ENCODE measurements at places on chromosomes 3 and 15.

- DNase-seq, result no peak
Measured at GRCh38 chr15:83320404-83320803, 35.9 kb upstream of the BNC1 start.

DNA sequence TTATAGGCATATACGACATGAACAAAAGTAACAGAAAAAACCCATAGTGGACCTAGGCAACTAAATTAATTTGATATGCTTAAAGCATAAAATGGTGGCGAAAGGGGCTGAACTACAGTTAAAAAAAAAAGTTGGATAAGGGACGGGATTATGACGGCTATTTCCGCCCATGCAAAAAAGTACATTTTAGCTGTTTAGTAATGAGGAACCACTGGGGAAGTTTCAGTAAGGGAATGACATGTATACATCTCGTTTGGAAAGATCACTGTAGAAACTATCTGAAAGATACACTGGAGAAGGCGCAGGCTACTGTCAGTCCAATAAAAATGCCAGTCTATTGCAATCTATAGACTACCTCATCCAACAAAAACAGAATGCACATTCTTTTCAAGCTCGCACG, 65.6 kb downstream of the ZNF148 start:
- no peak for DNase-seq

DNA sequence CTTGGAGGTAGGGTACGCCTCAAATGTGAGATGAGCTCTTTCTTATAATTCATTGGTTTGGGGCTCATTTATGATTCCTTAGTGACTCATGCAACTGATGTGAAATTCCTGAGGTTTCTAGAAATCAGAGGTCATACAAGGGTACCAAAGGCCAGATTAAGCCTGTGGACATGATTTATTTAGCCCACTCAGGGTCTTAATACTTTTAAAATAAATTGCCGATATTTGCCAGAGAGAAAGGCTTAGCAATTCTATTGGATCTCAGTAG, 289.0 kb downstream of the NEK10 start:
- DNase-seq, result no peak

DNA sequence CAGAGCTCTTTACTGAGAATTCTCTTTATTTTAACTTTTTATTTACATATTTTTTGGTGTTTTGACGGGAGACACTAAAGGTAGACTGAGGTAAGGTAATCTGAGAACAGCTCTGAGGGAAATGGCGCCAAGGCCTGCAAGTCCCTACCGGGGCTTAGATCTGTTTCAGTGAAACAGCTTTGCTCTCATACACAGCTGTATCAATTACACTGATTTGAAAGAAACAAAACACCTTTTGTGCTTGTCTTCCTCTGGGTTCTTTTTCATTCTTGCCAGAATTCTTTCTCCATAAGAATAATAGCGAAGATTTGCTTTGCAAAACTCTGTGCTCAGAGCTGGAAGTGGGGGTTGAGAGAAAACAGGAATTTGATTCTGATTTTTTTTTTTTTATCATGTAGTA, 79.5 kb upstream of the PEX5L start:
- no peak for DNase-seq

- no peak for DNase-seq
Measured at GRCh38 chr3:46661776-46662766, 31.4 kb downstream of the ALS2CL start.

- no peak for DNase-seq
Measured at GRCh38 chr3:131217296-131217741, 164.3 kb upstream of the NUDT16 start.

DNA sequence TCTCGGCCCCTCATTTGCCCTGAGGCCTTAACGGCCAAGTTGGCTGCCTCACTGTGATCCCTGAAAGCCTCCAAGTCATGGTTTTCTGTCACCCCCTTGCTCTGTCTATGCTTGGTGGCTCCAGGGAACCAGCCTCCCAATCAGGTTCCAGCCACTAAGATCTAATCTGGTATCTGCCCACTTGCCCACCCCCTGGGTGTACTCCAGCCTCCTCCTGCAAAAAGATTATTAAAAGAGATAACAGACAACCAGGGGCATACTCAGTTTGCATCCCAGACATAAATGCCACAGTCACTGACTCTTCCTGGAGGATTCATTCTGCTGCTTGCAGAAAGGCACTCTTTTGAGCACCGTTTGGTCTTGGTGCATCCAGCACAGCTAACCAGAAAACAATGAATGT, 103.9 kb downstream of the NTRK3 start:
- no peak for DNase-seq

DNA sequence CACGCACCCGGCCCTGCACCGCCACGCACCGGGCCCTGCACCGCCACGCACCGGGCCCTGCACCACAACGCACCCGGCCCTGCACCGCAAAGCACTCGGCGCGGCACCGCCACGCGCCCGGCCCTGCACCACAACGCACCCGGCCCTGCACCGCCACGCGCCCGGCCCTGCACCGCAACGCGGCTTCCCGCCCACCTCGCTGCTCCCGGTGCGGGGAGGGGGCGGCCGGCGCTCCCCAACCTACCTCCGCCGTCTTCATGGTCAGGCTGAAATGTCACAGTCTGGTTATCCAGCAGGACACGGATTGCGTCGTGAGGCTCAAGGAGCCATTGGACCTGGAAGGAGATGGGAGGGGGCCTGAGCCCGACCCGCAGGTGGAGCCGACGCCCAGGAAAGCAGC, 41.8 kb downstream of the MUC20 start:
- no peak for DNase-seq

DNA sequence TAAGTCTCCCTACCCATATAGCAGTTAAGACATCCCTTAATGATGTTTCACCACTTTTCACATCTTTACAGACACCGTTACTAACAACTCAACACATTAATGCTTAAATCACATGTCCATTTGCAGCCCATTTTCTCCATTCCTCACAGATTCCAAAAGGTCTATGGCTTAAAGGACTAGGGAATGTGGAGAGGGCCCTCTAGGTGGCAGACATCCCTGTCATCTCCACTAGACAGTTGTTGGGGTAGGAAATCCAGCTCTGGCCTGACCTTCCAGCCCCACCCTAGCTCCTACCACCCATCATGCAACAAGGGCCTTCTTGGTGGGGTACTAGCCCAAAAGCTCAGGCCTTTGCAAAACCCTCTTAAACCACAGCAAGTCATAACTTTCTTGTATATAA, 25.2 kb downstream of the CPEB1 start:
- no peak for DNase-seq

DNA sequence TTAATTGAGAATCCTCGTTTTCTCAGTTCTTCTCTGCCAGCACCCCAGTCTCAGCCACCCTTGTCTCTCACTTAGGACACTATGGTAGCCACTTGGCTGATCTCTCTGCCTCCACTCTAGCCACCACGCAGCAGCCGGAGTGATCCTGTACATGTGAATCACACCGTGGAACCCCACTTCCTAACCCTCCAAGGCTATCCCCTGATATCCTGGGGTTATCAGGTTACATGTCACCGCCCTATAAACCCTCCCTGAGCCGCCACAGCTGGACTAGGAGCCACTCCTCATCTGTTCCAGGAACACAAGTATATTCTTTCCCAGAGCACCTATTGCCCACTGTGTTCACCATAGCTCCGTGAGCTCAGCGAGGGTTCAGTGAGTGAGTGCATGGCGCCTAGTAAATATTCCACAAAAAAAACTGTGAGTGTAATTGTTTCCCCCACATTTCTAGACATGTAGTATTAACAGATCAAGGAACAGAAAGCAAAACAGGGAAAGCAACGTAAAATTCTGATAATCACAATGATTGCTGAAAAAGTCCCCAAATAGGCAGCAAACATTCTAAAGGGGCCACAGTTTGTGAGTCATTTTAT, 661 bp upstream of the PARP14 start:
- DNase-seq, result no peak

DNA sequence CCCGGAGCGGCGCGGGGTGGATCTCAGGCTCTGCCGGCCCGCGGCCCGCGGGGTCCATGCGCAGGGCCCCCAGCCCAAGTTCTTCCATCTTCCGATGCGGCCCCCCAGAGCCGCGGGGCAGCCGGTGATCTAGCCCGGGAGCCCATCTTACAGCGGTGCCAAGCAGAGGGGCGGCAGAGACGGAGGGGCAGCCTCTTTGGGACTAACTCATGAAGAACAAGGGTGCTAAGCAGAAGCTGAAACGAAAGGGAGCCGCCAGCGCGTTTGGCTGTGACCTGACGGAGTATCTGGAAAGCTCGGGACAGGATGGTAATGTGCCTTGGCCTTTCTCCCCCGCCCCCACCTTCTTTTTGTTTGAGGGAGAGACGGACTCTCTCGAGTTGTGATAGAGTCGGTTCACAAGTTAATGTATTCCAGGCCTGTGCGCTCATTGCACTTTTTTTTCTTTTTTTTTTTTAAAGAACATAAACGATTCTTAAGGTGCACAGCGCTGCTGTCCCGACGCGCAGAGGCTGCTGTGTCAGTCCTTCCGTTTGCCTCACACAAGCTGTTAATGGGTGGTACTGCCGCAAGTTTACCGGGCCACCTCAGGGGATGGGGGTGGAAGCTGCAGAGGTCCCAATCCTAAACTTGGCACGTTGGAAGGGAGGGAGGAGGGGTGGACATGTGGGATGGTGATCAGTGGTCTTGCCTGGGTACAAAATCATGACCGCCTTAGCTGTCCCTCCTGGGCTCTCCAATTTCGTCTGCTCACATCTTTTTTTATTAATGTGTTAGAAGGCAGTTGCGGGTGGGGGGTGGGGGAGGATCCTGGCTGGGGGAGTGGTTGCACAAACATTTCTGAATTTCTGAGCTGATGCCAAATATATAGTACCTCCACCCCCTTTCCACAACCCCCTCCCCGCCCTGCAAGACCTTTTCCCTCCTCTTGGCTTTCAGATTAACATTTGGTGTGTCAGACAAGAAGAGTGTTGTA, 801 bp downstream of the ARHGAP31 start:
- peak; percentile 39 for DNase-seq

- DNase-seq, result no peak
Measured at GRCh38 chr3:152706991-152707713, 127.8 kb upstream of the P2RY1 start.

GRCh38 chr3:100006570-100007271, 107.6 kb downstream of the FILIP1L start:
- DNase-seq, result no peak

GRCh38 chr15:100919481-100920405, 586 bp downstream of the LRRK1 start:
- no peak for DNase-seq

- DNase-seq, result no peak
Measured at GRCh38 chr3:126536126-126536525, 12.2 kb downstream of the CHST13 start.

DNA sequence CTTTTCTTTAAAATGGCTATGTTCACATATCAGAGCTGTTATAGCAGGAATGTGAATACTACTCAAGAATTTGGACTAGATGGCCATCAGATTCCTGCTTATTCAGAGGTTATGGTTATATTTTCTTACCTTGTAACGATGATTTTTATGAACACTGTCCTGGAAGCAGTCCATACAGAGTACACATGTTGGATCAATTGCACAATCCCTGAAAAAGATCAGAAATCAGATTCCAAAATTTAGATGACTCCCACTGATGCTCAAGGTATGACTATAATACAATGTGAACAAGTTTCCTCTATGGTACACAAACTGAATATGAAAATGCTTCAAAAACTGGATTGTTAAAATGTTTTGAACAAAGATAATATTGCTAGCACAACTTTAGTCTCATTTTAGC, 23.3 kb downstream of the UBR1 start:
- no peak for DNase-seq

- no peak for DNase-seq
Measured at GRCh38 chr15:94265982-94266381, 34.6 kb downstream of the MCTP2 start.

DNA sequence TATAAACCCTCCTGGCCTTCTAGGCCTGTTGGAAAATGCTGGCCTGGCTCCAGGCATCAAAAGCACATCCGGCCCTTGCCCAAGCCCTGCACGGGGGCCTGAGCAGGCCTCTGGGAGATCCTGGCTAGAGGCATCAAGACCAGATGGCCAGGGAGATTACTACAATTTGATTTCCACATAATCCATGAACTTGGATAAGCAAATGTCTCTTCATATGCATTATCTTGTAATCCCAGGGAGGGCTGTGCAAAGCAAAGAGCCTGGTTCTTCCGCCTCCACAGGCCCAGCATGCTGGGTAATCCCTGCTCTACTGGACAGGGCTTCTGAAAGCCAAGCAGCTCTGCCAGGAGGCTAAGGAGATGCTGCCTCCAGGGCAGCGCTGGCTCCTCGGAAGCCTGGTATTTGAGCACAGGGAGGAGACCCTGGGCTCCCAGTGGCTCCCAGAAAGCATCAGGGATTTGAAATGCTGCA, 18.2 kb downstream of the MRPL46 start:
- no peak for DNase-seq

- DNase-seq, result no peak
Measured at GRCh38 chr3:128575777-128576176, 74.8 kb downstream of the RPN1 start.

DNA sequence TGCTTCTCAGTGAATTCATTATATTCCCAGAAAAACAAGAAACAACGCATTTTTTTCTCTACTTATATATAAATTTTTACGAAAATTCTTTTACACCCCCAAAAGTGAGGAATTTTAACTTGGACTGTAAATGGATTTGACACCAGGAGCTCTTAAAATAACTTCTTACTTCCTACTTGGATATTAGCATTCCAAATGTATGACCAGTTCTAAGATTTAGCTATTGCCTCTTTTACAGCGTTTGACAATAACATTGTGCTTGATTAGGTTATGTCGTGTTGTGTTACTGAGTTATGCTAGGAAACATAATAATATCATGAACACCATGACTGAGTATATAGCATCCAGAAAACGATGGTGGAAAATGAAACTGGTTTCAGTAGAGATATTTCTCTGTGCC, 177.0 kb downstream of the CNTN6 start:
- DNase-seq, result no peak

DNA sequence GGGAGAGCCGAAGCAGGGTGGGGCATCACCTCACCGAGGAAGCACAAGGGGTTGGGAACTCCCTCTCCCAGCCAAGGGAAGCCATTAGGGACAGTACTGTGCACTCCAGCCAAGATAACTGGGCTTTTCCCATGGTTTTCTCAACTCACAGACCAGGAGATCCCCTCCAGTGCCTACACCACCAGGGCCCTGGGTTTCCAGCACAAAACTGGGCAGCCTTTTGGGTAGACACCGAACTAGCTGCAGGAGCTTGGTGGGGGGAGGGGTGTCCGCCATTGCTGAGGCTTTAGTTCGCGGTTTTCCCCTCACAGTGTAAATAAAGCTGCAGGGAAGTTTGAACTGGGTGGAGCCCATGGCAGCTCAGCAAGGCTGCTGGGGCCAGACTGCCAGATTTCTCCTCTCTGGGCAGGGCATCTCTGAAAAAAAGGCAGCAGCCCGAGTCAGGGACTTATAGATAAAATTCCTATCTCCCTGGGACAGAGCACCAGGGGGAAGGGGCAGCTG, 129.6 kb upstream of the LMCD1 start:
- no peak for DNase-seq

GRCh38 chr3:33075995-33076394, 21.0 kb downstream of the GLB1 start:
- no peak for DNase-seq

DNA sequence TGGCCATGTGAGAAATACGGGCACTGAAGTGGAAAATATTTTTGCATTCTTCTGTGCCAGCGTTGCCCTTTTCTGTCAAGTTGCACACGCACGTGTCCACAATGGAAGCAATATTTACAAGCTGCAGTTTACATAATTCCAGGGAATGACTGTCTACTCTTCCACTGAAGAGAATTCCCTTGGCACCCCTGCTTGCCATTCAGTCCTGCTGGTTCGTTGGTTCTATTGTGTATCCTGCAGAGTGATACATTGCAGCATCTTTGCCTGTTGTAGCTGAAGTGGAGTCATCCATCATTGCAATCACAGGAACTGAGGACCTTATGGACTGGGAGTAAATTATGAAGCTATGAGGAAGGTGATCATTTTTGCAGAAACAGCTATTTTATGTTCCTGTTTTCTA, 759.4 kb downstream of the ROBO2 start:
- no peak for DNase-seq

GRCh38 chr3:14170531-14171159, 7.8 kb downstream of the XPC start:
- DNase-seq, result no peak

Measured in stimulated activated CD8-positive, alpha-beta memory T cell treated with anti-CD3 and anti-CD28 coated beads, Interleukin-15, amount 100 ng/mL, for 48 hours (primary cell).